EL (cell line): ENCODE measurements at places on chromosomes 3 and 15.

GRCh38 chr3:87503900-87504498, 227.6 kb upstream of the POU1F1 start:
- peak; percentile 76 for DNase-seq

DNA sequence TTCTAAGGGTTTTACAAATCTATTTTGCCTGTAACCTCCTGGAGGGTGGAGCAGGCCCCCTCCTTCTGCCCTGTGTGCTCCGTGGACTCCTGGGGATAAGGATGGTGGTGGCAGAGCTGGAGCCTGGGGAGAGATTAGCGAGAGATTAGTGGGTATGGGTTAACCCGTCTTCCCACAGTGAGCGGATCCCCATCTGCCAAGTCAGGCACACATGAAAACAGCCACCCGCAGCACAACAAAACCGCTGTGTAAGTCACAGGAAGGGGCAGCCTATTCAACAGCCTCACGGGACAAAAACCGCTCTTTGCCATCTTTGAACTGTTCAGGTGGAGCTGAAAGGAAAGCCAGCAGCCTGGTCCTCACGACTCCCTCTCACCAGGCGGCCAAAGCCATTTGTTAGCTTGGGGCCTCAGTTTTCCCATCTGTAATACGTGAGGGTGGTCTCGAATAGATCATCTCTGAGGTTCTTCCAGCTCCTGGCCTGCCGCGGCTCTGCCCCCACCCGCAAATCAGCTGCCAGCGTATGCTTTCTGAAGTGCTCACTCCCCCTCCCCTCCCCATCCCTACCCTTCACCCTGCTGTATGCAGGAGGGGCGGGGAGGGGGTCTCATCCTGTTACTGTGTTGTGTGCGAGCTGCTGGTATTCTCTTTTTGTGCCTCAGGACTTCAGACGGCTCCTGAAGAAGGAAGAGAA, 43.6 kb downstream of the PDIA5 start:
- no peak for DNase-seq

- peak; percentile 92 for DNase-seq
Measured at GRCh38 chr15:52021128-52021671, 2.2 kb downstream of the MAPK6 start.

- no peak for DNase-seq
Measured at GRCh38 chr15:42858999-42859789, 61.4 kb downstream of the TTBK2 start.

GRCh38 chr3:162082516-162082915, 585.9 kb downstream of the OTOL1 start:
- peak; percentile 58 for DNase-seq

GRCh38 chr15:95973566-95974256, 356.8 kb upstream of the NR2F2 start:
- DNase-seq = no peak

GRCh38 chr15:87569581-87569980, 687.0 kb downstream of the NTRK3 start:
- no peak for DNase-seq

DNA sequence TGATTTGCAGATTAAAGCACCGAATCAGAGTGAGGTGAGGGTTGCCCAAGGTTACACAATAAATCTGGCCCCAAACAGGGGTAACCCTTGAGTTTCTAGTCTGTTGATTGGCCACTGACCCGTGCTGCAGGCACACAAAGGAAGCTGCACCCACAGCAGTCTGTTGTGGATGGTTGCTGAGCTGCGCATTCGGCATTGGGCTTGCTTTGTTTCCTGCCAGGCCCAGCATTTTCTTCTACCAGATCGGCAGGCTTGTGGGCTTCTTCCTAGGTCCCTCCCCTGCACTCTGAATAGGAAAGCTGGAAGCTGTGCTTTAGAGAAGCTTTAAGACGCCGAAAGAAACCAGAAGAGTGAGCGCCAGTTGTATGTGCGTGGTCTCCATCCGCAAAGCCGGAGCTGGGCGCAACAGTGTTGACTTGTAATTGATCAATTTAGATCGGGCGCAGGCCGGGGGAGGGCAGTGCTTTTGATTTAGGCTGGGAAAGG, 12.1 kb downstream of the B3GNT5 start:
- DNase-seq = no peak

- peak; percentile 91 for DNase-seq
Measured at GRCh38 chr3:108008931-108009639, 81.7 kb downstream of the CD47 start.

DNA sequence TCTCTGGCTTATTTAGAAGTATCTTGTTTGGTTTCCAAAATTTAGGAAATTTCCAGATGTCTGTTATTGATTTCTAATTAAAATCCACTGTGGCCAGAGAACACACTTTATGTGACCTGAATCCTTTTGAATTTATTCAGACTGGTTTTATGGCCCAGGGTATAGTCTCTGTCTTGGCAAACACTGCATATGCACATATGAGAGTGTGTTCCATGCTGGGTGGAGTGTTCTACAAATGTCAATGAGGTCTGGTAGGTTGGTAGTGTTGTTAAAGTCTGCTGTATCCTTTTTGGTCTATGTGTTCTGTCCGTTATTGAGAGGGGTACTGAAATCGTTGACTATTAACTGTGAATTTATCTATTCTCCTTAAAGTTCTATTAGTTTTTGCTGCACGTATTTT, 30.2 kb downstream of the PGPEP1L start:
- DNase-seq = no peak

- DNase-seq = no peak
Measured at GRCh38 chr3:120331076-120331475, 18.1 kb downstream of the LRRC58 start.

DNA sequence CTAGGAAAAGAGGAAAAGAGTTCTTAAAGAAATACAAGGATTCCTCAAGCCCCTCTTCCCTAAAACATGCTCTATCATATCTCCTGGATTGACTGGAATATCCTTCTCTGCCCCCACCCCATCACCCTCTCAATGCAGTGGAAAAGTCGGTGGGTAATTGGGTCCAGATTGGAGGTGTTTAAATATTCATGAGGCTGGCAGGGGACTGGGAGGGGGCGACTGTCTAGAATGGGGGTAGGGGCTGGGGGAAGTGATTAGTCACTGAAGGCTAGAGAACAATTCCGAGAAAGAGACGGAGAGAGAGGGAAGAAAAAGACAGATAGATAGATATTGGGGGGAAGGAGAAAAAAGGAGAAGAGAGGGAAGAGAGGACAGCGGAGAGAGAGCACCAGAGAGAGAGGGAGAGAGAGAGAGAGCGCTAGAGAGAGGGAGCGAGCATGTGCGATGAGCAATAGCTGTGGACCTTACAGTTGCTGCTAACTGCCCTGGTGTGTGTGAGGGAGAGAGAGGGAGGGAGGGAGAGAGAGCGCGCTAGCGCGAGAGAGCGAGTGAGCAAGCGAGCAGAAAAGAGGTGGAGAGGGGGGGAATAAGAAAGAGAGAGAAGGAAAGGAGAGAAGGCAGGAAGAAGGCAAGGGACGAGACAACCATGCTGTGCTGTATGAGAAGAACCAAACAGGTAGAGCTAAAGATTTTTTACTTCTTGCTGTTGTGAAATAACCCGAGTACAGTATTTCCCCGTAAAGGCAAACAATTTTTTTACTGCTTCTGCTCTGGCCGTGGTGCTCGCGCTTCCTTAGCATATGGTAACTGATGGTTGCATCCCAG, at the start of gene GAP43:
GAP43 (plus strand) TSS at position 467 of the 825 bp plus-strand sequence; CDS start at position 647, 180 bp downstream.
- peak; percentile 64 for DNase-seq

DNA sequence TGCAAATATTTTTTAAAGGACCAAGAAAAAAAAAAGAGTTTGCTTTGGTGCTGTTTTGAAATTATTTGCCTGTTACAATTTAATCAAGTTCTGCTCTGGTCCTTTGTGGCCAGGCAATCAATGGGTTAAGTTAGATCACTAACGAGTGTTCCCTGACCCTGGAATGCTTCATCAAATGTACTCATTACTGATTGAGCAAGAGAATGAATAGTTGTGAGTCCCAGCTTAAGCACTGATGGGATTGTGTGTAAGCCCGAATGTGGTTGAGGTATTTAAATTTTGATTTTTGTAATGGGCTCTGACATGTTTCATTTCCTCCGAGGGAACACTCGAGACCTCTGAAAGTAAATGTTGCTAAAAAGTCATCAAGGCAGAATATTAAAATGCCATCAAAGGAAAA, 699.1 kb downstream of the MCTP2 start:
- no peak for DNase-seq

DNA sequence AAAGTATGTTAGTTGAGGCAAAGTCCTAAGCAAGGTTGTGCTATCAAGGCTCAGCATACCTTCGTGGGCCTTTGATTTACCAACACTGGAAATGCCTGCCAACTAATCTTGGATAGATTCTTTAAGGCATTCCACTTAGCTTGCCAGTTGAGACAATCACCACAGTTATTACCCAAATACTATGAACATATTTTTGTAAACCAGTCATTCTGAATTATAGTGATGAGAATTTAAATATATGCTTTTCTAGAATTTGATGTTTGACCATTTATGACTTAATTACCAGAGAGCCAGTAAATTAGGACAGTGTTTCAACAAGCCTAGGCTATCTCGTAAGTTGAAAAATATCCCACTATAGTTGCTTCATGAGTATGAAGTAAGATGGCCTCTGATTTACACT, 15.5 kb downstream of the TRIM59 start:
- peak; percentile 53 for DNase-seq

DNA sequence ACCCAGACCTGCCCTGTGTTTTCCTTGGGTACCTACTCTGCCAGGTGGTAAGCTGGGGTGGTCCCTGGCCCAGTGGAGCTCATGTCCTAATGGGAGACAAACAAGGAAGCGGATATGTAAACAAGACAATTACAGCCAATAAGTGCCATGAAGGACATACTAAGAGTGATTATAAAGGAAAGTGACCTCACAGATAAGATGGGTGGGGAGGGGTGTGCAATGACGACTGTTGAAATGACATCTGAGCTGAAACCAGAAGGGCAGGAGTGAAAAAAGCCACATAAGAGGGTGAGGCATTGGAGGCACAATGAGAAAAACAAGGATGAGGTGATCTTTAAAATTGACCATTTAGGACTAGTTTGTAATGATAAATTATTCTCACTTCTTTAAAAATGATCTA, 336.2 kb upstream of the IL12A start:
- DNase-seq = no peak

DNA sequence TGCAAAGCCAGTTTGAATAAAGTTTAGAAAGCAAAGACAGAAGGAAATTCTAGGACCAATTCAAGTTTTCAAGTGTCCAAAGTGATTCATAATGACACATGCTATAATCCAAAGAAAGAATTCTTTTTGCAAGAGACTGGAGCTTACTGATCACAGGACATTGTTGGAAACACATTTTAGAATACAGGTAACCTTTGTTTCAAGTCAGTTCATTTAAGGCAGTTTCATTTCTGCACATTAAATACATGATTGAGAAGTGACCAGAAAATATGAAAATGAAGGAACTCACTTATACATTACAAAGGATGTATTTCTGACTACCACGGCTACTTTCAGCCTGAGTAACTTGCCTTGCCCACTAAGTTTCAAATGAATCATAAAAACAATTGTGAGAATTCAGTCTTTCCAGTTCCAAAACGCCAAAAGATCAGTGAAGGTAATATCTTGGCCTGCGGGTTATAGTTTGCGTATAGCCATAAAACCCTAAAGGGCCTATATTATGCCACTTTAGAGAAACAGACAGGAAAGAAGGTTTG, 48.7 kb downstream of the PRICKLE2 start:
- peak; percentile 55 for DNase-seq

DNA sequence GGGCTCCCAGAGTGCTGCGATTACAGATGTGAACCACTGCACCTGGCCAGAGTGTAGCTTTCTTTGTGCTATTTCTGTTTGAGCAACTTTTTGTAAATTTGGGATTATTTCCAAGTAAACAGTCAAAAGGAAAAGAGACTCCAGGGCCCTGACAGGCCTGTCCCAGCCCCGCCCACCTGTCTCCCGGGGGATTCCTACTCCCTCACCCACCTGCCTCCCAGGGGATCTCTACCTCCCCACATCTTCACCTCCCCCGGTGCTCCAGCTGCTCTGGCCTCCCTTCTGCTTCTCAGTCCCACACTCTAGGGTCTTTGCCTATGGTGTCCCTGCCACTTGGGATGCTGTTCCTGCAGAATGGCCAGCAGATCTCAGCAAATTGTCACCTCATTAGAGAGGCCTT, 7.0 kb downstream of the RHCG start:
- no peak for DNase-seq

DNA sequence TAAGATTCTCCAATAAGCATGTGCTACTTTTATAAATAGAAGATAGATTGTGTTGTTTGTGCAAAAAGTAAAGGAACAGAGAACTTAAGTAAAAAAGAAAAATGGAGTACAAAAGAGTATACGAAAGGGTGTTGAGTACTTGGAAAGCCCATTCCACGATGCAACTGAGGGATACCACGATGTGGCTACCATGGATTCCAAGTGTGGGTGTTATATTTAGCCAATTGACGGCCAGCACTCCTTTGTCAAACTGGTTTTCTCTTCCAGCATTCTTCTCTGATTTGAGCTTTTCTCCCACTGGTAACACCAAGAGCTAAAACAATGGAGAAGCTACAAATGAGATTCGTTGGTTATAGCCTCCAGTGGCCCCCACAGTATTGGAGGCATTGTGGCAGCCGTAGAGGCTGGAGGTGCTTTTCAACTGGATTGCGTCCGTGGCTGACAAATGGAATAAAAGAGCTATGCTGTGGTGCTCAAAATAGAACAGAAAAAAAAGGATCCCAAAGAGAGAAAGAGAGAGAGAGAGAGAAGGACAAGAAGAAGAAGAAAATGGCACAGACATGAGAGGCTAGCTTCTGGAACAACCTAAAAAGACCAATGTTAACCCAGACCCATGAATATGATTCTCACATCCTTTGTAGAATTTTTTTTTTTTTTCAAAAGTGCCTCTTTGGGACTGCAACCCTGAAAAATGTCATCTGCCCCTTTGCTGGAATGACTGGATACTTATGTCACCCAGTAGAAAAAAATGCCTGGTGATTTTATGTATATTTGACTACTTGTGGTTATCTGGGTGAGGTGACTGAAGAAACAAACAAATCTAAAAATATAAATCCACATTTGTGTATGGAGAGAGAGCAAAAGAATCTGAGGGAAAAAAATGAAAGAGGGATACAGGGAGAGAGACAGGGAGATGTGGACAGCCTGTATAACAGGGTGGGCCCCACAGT, 345.1 kb downstream of the RORA start:
- DNase-seq = no peak

- no peak for DNase-seq
Measured at GRCh38 chr15:75227663-75228280, 26.1 kb downstream of the C15orf39 start.

- no peak for DNase-seq
Measured at GRCh38 chr3:181761906-181762305, 50.2 kb downstream of the SOX2 start.

- DNase-seq = no peak
Measured at GRCh38 chr15:43439268-43439667, 53.7 kb downstream of the TP53BP1 start.
